Frontal cortex (tissue), 4 donors: ENCODE measurements at places on chromosomes 5 and 9.

GRCh38 chr9:14710804-14711203, 11.7 kb downstream of the CER1 start:
- no peak for DNase-seq

DNA sequence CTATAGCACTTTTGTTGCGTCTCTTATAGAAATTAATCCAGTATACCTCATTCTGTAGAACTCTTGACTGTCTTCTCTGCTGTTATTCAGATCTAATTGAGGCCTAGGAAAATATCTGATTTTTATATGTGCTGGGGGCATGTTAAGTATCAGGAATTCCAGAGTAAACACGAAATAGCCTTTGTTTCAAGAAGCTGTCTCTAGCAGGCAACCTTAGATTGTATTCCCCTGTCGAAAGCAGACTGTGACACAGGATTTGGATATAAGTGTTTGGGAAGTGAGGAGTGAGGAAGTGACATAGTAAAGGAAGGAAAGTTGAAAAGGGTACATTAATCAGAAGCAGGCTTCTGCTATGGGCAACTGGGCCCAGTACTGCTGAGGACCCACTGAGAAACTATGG, 72.1 kb upstream of the RASA1 start:
- DNase-seq = no peak

DNA sequence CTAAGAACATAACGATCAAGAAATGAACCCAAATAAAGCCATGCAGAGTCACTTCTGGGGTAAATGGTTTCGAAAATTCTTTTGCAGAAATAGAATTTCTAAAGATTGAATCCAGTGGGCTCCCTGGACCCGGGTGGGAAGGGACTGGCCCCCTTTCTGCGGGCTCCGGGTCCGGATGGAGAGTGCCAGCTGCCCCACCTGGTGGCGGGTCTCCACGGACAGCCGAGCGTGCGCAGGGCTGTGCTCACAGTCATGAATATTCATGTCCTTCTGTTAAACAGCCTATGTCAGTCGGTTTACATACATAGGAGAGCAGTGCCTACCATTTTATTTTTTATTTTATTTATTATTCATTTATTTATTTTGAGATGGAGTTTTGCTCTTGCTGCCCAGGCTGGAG, 4.7 kb upstream of the PPP1R26 start:
- DNase-seq = peak; percentile 73

DNA sequence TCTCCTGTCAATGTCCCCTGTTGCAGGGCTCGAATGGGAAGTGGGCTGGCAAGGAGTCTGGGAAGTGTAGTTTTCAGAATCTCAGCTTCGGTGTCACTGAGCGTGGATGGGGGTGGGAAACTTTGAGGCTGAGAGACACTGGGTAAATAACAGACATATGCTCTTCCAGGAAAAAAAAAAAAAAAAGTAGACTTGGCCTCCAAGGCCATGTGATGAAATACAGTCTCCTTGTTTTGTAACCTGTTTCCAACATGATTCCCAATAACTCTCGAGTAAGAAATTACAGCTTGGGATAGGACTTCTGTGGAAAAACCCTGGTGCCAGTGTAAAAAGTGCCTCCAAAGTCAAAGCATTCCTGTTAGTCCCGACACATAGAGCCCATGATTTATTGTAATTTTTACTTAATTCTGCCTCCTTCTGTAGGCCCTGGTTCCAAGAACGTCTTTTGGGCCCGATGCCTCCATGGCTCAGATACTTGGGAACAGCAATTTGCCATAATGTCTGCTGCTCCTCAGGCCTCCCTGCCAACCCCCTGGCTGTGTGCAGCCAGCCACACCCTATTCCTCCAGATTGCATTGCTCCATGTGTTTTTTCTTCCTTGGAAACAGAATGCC, 119.5 kb upstream of the TNC start:
- no peak for DNase-seq

DNA sequence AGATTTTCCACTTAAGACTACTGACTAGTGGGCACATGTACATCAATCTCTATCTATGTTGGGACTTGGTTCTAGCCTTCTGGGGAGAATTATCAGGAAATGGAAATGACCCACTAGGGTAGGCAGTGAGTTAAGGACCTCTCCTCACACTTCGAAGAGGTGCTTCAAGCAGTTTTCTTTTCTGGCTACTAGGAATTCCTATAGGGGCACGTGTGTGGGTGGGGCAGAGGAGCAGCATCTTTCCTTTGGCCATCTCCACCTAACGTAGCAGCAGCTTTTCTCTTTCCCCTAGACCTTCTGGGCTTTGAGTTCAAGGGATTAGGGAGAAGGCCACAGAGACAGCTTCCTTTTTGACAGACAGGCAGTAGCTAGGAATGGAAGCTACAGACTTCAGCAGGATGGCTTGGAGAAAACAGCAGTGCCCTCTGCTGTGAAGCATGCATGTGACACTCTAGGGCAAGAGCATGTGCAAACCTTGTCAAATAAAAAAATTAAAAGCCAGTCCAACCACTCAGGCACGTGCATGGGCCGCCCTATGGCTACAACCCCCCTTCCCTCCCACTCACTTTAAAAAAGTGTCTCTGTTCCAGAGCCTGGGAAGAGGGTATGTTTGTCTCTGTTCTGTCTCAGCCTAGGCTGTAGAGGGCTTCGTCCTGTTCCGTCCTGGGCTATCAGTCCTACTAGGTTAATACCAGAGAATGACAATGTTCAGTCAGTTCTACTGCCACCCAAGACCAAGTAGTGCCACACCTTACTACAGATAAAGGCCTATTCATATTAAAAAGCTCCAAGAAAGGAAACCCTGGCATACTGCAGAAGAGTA, 8.7 kb upstream of the GFRA3 start:
- no peak for DNase-seq

DNA sequence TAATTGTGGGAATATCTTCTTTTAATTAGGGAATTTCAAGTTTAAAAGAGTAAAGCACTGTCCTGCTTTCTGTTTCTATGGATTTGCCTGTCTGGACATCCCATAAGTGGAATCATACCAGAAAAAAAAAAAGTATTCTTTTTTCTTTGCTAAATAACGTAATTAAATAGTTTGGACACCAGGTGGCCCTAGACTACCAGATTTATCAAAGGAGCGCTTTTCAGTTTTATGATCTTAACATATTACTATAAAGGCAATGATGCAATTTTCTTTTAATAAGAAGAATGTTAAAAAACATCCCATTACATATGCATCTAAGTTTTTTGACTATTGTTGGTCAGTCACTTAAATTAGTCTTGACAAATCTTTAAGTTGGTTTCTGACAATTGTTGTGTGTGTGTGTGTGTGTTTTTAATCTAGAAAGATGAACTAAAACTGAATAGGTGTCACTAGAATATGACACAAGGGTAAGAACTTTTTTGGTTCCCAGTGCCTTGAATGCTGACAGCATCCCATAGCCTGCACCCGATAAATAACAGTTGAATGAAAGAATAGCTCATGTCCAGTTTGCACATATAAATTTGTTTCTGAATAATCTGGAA, 49.5 kb downstream of the C5orf22 start:
- peak; percentile 21 for DNase-seq

DNA sequence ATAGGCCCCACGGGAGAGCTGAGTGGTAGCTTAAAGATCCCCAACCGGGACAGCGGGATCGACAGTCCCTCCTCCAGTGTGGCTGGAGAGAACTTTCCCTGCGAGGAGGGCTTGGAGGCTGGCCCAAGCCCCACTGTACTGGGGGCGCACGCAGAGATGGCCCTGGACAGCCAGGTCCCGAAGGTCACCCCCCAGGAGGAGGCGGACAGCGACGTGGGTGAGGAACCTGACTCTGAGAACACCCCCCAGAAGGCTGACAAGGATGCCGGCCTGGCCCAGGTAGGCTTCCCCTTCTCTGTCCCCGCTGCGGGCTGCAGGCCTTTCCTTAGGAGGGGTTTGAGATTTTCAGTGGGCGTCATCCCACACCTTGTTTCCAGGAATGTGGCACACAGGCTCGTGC, 29.1 kb downstream of the FGD3 start:
- no peak for DNase-seq

DNA sequence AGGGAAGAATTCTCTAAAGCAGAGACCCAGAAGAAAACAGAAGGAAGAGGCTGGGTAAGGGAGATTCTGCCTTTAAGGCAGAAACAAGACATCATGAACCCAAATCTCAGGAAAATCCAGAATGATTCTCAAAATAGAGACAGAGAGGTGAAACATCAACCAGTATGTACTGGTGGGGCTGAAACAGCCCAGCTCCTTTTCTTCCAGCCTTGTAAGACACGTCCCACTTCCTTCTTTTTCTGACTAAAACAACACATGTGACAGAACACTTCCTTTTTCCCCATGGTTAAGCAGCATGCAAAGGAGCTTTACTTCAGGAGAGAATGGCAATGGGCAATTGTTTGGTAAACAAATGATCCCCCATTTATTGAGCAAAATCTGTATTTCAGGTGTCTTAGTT, 230.8 kb upstream of the NR4A3 start:
- no peak for DNase-seq
